ENCODE measurements at places on chromosomes 3 and 15. TPM values are rescaled to one million over a fixed set of nuclear protein-coding genes. Genes with fewer than 3 reads are reported as not detected.

DNA sequence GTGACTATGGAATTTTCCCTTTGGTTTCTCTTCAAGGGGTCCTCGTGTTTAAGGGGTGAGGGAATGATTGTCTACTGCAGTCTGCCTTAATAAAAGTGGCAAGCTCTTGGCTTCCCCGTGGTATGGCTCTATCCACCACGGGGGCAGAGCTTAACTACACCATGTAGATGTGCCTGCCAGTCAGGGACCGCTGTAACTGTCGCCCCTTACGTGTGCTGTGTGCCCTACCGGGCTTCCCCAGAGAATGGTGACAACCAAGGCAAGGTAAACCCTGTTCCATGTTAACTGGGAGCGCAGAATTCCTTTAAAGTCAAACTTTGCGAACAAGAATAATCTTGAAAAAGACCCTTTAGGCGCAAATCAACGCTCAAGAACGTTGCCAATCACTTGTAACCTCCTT lies 966 bp upstream of the C3orf80 start:
- ATAC-seq, result no peak

- no peak for ATAC-seq
Measured at GRCh38 chr3:117304681-117305080, 595.1 kb downstream of the TUSC7 start.

GRCh38 chr3:71244826-71245488 lies 338.6 kb downstream of the FOXP1 start:
- ATAC-seq, result peak; percentile 71

DNA sequence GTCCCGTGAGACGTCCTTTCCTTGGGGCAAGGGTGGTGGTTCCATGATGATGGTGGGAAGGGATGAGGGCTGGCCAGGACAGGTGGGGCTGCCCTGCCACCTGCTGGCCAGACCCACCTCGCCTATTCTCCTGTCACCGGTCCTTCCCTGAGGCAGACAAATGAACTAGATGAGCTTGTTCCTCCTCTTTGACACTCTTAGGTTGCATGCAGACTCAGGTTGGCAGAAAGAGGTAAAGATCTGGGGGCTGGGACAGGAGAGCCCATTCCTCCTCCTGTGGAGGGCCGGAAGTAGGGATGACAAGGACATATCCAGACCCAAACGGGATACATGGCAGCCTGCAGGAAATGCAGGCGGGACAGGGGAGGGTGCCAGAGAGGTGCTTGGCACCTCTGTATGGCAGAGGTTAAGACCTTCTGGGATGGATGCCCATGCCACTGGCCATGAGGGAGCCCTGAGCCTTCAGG lies 38.6 kb downstream of the ACSBG1 start:
- ATAC-seq, result peak; percentile 41

DNA sequence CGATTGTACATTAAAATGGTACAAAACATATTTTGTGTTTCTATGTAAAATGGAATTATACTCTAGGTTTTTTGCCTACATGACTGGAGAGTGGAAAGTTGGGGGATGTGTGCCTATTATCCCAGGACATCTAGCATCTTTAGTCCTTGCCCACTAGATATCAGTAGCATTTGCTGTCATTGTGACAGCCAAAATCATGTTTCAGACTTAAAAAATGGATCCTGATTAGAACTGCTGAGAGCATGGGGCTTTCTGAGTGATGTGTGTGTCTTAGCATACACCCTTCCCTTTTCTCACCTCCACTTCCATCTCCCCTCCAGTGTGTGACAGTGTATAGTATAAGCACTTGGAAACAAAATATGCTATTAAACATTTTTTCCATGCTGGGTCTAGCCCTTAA lies 13.3 kb downstream of the ARMC8 start:
- no peak for ATAC-seq

The CLDN18 gene
- not detected for total RNA-seq

The ACKR2 gene
- 7.9 TPM for total RNA-seq

The GOLGA8T gene
- not detected for total RNA-seq

The CD200 gene
- total RNA-seq, result 5.4 TPM

The GJD2 gene
- not detected for total RNA-seq

The HTR3E gene
- not detected for total RNA-seq
